ENCODE measurements at places on chromosomes 11 and 22.

DNA sequence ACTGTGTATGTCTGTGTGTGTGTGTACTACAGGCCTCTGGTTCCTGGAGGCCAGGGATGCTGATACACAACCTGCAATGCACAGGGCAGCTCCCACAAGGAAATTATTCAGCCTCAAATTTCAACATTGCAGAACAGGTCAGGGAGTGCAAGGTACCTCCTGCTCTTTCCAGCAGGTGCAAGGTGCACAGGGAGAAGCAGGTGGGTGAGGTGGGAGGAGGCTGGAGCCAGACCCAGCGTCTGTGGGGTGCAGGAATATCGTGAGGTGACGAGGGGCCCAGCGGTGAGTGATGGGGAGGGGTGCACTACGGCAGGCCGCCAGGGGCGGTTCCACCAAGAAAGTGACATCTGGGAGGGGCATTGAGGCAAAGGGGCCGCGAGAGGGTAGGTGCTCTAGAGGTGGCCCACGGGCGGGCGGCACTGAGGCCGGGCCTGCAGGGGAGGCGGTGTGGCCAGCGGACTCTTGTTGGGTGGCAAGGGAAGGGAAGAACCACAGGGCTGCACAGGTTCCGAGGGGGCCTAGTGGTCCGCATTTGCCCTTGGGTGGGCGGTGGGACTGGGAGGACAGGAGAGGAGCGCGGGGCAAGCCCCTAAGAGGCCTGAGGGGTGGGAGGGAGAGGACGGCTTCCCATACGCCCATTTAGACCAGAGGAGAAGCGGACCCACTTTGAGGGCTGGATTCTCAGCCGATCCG, 21.6 kb downstream of the DGCR6L start:
- DNase-seq, result no peak

- no peak for DNase-seq
Observed at GRCh38 chr11:61011229-61011870, 39.9 kb downstream of the CD6 start.

- DNase-seq, result no peak
Observed at GRCh38 chr11:14645985-14646900, 2.6 kb downstream of the PDE3B start.

- no peak for DNase-seq
Observed at GRCh38 chr11:128616161-128616560, 28.8 kb upstream of the ETS1 start.

- DNase-seq, result no peak
Observed at GRCh38 chr11:44746894-44747293, 20.1 kb downstream of the TSPAN18 start.

DNA sequence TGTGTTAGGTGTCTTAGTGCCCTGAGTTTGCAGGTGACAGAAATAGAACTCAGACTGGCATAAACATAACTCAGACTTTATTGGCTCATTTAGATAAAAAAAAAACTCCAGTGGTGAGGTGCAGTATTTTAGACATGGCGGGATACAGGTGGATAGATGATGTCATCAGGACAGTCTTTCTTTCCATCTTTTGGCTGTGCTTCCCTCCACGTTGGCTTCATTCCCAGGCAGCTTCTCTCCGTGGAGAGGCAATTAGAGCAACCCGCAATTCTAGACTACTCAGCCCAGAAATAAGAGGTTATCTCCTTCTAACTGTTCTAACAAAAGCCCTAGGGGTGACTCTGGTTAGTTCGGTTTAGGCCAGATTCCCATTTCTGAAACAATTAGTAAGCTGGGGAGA, 40.5 kb downstream of the NCAM1 start:
- no peak for DNase-seq

DNA sequence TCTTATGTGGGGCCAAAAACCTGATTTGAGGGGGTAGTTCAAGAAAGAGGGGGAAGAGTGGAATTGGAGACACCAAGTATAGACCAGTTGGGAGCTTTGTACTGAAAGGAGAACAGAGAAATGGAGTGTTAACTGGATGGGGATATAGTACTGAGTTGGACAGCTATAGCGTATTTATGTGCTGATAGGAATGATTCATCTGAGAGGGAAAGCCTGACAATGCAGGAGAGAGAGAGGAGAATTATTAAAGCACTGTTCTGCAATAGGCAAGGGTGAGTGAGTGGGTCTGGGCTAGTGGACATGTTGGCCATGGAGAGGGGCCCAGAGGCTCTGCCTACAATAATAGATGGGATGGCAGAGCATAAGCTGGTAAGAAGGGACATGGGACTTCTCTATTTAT, 52.9 kb upstream of the PITPNB start:
- DNase-seq, result no peak

GRCh38 chr11:43396617-43397016, 37.9 kb downstream of the TTC17 start:
- no peak for DNase-seq

DNA sequence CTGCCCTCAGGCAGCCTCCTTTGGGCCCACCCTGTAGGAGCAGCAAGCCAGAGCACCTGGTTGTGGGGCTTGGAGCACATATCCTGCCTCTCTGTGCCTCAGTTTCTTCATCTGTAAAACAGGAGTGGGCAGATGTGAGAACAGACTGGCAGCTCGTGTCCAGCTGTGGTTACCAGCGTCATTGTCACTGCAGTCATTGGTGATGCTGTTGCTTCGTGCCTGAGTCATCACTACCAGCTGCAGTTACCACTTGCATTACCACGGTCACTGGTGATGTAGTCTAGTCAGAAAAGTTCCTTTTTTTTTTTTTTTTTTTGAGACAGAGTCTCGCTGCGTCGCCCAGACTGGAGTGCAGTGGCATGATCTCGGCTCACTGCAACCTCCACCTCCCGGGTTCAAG, 20.4 kb downstream of the RSPH14 start:
- no peak for DNase-seq

DNA sequence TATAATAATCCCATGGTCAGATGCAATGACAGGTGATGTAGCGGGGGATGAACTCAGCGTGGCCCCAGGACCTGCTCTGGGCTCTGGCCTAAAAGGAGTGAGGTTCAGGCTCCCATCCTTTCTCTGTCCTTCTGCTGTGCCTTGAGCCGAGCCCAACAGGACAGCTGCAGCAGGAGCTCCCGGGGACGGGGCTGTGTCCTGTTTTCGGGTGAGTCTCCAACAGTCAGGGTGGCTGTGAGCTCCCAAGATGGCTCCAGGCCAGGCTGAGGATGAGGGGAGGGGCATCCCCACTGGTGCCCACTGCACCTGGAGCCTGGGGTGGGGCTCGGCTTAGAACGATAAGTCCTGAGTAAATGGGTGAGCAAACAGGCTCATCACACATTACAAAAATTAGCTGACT, 1385.0 kb downstream of the BRD1 start:
- no peak for DNase-seq

DNA sequence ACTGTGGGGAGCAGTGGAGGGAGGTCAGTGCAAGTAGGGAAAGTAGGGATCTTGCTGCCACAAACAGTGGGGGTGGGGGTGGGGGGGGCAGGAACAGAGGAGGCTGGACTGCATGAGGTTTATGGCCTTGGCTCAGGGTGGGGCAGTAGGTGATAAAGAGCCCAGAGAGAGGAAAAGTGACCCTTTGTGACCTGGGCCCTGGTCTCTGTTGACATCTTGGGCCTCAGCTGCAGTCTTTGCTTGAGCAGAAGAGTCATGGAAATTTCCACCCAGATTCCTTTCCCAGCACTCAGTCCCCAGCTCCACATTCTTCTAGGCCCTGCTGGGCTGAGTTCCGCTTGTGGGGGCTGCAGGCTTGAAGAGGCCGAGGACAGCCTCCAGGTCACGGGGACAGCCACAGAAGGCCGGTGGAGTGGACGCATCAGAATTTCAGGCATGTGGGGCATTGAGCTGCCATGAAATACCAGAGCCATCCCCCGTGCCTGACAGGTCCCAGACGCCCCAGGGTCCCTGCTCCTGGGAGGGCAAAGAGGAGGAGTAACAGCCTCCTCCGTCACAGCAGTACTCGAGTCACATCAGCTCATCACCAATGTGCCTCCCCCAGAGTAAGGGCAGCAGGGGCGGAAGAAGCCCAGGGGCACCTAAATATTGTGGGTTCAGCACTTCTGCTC, 9.7 kb upstream of the MALAT1 start:
- no peak for DNase-seq

GRCh38 chr11:67545280-67545679, 22.0 kb upstream of the CABP2 start:
- no peak for DNase-seq

DNA sequence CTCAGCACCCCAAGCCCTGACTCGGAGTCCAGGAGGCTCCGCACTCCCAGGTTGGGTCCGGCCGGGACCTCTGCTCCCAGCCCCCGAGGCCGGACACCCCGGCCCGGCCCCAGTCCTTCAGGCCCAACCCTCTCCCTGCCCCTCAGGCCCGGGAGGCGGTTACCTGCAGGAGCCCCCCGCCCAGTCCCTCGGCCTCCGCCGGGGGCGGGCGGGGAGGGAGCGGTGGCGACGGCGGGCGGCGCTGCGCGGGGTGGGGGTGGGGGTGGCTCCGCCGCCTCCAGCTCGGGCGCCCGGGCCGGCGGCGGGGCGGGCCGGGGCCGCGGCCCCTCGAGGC, 310 bp downstream of the TCF20 start:
- no peak for DNase-seq

DNA sequence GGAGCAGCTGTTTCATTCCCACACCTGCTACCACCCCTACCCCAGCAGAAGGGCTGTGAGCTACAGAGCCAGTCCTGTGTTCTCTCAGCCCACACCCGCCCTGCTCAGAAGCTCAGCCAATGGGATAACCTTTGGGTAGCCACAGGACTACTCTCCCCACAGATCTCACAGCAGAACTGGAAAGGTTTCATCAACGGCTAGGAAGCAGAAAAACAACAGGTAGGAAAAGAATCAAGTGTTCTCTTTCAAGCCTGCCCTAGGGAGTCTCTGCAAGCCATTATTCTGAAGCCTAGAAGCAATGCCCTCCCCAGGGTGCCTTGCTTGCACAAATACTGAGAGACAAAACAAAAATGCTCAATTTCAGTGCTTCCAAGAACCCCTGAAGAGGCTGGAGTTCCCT, 77.2 kb downstream of the TMPRSS5 start:
- no peak for DNase-seq

DNA sequence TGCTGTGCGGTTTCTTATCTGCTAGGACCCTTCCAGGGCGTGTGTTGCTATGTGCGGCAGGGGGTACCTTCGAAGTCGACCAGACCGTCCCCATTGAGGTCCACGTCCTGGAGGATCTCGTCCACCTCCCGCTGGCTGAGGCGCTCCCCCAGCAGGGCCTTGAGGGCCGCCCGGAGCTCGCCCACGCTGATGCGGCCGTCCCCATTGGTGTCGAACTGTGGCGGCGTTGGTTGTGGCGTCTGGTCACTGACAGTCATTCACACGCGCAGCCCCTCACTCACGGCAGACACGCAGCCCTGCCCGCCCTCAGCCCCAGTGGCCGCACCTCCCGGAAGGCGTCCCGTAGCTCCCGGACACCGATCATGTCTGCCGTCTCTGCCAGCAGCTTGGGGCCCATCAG, 3.5 kb downstream of the CABP2 start:
- no peak for DNase-seq

DNA sequence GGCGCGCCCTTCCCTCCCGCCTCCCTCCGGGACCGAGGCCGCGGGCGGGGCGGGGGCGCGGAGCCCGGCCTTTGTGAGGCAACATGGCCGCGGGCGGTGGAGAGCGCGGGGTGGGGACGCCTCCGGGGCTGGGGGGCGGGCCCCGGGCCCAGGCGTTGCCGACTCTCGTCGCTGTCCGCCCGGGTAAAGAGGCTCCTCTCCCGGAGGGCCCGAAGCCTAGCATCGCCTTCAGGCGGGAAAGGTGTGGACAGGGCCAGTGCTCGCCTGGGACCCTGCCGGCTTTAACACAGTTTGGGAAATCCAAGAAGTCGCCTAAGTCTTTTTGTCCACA, 369 bp downstream of the DGCR8 start:
- DNase-seq, result peak; percentile 79
